ENCODE measurements at places on chromosomes 2 and 18.
A peak's percentile ranks its signal among the peaks of the same experiment; 100 is the strongest.

DNA sequence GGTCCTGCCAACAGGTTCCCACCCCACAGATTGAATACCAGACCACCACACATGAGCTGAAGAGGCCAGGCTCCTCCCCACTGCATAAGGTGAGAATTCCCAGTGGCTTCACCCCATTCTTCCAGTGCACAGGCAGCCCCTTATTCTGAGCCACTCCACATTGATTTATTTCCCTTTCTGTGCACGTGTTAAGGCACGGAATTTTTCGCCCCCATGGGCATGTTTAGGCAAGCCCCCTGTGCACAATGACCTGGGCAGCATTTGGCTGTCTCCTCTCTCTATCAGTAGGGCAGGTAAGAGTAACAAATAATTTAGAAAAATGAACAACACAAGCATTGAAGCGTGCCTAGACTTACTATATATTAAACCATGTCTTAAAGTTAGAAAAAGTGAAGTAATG is 15.2 kb upstream of the CHAC2 start:
- no peak for DNase-seq

- DNase-seq = peak; percentile 61
Measured at GRCh38 chr2:237490009-237490711, 3.1 kb downstream of the MLPH start.

DNA sequence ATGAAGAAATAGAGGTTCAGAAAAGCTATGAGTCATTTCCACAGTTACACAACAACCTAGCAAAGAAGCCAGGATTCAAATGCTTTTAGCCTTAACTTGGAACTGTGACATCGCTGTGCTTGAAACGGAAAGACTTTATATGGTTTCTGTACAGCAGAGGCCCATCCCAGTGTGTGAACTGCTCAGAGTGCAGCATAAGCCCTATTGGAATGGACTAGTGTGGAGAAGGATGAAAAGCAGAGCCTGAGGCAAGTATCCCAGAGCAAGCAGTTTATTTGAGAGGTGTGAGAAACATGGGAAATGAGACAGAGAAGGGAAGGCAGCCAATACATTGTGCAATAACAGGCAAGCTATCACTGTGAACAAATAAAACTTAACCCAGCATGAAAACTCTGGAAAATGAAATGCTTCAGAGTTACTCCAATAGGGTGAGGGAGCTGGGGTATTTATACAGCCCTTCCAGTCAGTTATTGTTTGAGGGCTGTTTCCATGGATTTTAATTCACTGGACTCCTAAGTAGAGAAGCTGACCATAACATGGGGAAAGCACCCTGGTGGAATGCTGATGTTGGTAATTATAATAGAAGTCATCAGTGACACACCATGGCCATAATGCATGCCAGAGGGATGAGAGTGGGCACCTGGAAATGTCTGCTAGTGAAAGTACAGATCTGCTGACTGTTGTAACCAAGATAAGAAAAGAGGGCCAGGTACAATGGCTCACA is 254.0 kb upstream of the POU3F3 start:
- DNase-seq = peak; percentile 60

DNA sequence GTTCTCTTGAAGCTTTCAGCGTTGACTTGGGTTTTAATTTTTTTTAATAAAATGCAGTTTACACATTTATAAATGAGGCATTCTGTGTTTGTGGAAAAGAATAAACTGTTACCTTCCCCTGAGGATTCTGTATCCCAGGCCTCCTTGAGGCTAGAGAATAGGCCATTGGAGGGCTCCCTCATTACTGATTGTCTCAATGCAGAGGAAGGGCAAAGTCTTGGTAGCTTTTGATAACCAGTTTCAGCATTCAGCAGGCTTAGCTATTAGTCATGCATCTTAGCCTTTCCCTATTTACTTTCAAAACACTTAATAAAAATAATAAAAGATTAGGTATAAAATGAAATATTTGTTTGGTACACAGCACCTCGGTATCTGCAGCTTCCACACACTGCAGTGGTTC is 58.1 kb upstream of the OTX1 start:
- no peak for DNase-seq

GRCh38 chr2:197304556-197305011 is 6.0 kb downstream of the ANKRD44 start:
- no peak for DNase-seq

GRCh38 chr2:165443511-165443910 is 26.0 kb upstream of the CSRNP3 start:
- DNase-seq = no peak

DNA sequence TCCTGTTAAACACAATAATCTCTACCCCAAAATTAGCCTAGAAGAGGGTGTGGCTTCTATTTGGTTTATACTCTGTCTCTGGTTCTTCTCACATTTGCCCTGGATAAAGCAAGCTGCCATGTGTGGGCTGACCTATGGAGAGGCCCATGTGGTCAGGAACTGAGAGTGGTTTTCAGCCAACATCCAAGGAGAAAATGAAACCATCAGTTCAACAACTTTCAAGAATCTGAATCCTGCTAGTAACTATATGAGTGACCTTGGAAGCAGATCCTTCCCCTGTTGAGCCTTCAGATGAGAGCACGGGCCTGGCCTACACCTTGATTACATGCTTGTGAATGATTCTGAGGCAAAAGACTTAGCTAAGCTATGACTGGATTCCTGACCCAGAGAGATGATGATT is 11.5 kb upstream of the TRIB2 start:
- DNase-seq = no peak

DNA sequence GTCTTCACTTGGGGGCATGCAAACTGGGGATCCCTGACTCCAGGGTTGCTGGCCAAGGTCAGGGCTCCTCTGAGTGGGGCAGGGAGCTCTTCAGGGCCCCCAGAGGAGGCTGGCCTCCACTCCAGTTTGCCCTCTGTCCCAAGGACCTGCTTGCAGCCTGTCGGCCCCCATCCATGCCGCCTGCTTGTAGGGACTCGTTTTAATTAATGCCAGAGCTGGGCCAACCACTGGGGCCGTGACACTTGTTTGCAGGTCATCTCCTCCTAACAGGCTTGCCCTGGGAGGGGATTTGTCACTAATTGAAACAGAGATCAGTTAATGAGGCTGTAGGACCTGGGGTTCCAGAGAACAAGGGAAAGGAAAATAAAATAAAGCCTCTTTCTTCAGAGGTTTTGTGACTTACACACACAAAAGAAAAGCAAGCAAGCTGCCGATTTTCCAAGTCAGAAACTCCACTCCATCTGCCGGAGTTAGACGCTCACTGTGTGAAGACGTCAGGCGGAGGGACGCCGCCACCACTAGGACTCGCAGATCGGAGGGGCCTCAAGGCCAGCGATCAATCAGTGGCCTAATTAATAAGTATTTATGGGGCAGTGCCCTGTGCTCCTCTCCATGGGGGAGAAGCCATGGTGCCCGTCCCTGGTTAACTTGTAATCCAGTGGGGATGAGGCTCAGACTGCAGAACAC is 75.9 kb downstream of the SFXN5 start:
- DNase-seq = no peak

Data from RWPE1 (cell line).